Esophagus squamous epithelium (tissue), 5 donors: ENCODE measurements at places on chromosomes 16 and 17. TPM values are rescaled to one million over a fixed set of nuclear protein-coding genes. Genes with fewer than 3 reads are reported as not detected.

The NKD1 gene
- 1.1 TPM for total RNA-seq

The ITGAE gene
- total RNA-seq = 5.7 TPM

The TRPV3 gene
- total RNA-seq = 0.76 TPM

DNA sequence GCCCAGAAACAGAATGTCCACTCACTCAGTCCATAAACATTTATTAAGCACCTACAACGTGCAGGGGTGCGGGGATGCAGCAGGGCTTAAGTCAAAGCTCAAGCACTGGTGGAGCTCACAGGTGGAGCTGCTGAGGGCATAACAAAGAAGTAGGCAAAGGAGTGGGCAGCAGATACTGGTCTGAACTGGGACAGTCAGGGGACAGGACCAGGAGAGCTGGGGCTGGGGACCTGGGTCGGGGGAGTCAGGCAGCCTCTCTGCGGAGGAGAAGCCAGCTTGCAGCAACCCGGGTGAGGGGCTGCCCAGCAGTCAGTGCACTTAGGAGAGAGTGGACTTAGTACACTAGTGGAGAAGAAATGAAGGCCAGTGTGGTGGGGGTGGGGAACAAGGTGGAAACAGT lies 10.0 kb upstream of the TNFRSF13B start:
- no peak for DNase-seq
- H3K36me3 ChIP-seq = no peaks in the 10 kb centered on the region
- no peak overlapping the region for H3K4me3 ChIP-seq
- H3K27me3 ChIP-seq = no peaks in the 10 kb centered on the region

DNA sequence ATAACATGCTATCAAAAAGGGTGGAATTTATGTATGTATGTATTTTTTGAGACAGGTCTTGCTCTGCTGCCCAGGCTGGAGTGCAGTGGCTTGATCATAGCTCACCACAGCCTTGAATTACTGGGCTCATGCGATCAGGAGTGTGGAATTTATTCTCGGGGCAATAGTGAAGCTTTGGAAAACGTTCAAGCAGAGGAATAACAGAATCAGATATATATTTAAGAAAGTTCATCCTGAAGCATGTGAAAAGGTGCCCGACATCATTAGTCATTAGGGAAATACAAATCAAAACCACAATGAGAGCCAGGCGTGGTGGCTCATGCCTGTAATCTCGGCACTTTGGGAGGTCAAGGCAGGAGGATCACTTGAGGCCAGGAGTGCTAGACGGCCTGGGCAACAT lies 7.7 kb upstream of the ITGAE start:
- no peak for DNase-seq
- no peak overlapping the region for H3K4me3 ChIP-seq
- peaks cover 8% of the 10 kb centered on the region for H3K4me1 ChIP-seq
- no peaks in the 10 kb centered on the region for H3K27me3 ChIP-seq

DNA sequence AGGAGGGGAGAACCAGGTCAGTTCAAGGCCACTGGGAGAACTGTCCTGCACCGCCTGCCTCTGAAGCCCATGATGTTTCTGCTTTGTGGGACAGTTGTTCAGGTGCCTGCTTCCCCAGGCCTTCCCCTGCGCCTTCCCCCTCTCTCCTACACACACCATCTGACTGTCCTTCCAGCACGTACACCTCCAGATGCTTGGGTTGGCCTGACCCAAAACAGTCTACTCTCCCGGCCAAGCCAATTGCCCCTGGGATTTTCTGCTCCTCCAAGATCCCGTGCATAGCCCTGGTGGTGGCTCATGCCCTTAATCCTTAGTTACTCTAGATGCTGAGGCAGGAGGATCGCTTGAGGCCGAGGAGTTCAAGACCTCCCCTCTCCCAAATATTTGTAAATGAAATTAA lies 684 bp upstream of the RSAD1 start:
- DNase-seq = no peak
- peaks cover 24% of the 10 kb centered on the region for H3K36me3 ChIP-seq
- peak overlapping the region; percentile 75 for H3K4me3 ChIP-seq
- H3K27me3 ChIP-seq = no peaks in the 10 kb centered on the region
- H3K4me1 ChIP-seq = peaks cover 15% of the 10 kb centered on the region

GRCh38 chr16:35208001-35208935 lies 1748.9 kb downstream of the TP53TG3F start:
- H3K4me3 ChIP-seq = no peak overlapping the region
- H3K4me1 ChIP-seq = no peaks in the 10 kb centered on the region
- no peaks in the 10 kb centered on the region for H3K36me3 ChIP-seq
- H3K27me3 ChIP-seq = no peaks in the 10 kb centered on the region

DNA sequence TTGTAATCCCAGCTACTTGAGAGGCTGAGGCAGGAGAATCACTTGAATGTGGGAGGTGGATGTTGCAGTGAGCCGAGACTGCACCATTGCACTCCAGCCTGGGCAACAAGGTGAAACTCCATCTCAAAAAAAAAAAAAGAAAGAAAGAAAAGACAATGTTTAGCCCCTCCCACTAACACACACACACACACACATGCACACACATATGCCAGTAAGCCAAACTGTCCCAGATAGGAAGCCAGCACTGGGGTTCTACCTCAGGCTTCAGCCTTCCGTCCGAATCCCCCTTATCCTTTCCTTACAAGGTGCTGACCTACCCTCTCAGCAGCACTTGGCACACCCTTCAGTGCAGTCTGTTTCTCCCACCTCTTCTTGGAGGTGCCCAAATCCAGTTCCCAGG lies 8.7 kb upstream of the KCNH6 start:
- H3K27me3 ChIP-seq = no peaks in the 10 kb centered on the region
- no peaks in the 10 kb centered on the region for H3K36me3 ChIP-seq
- no peak overlapping the region for H3K4me3 ChIP-seq
- DNase-seq = no peak

DNA sequence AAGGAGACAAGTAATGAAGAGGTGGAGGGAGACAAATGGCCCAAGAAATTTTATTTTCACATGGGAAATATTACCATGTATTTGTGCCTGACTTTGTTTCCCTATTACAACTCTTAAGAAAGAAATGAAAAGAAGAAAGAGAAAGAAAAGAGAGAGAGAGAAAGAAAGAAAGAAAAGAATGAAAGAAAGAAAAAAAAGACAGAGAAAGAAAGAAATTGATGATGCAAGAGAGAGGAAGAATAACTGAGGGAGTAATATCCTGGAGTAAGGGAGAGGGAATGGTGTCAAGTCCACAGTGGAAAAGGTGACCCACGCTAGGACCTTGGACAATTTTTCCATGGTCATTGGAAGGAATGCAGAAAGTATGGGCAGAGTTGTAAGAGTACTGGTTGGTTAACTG lies 10.1 kb upstream of the ACSM3 start:
- DNase-seq = no peak
- no peaks in the 10 kb centered on the region for H3K27me3 ChIP-seq
- H3K27ac ChIP-seq = no peak overlapping the region
- no peak overlapping the region for H3K4me3 ChIP-seq
- no peaks in the 10 kb centered on the region for H3K4me1 ChIP-seq
- no peaks in the 10 kb centered on the region for H3K36me3 ChIP-seq
